Uterine smooth muscle cell (primary cell): ENCODE measurements at places on chromosomes 3 and 15. TPM values are rescaled to one million over a fixed set of nuclear protein-coding genes. Genes with fewer than 3 reads are reported as not detected.

The CCR8 gene
- not detected in 2 replicates for total RNA-seq

The UBP1 gene
- 60.6 and 61.0 TPM in 2 replicates for total RNA-seq

The ALDH1A2 gene
- 10.9 and 14.5 TPM in 2 replicates for total RNA-seq

The POLQ gene
- total RNA-seq, result 6.5 and 18.6 TPM in 2 replicates

The BOC gene
- total RNA-seq, result 16.6 and 21.1 TPM in 2 replicates

The GOLGA8S gene
- under 0.01 and 0.12 TPM in 2 replicates for total RNA-seq

The IL12A gene
- 3.4 and 4.1 TPM in 2 replicates for total RNA-seq

The CFAP91 gene
- 0.62 and 0.77 TPM in 2 replicates for total RNA-seq

The CFAP100 gene
- total RNA-seq, result not detected in 2 replicates

The LMAN1L gene
- 0.11 TPM in 1 of 2 replicates, not detected in the other for total RNA-seq

The TMEM207 gene
- total RNA-seq, result not detected in 2 replicates

The GHSR gene
- total RNA-seq, result 0.12 TPM in 1 of 2 replicates, not detected in the other

The NANOGP8 gene
- not detected in 2 replicates for total RNA-seq

The STRA6 gene
- total RNA-seq, result 3.9 and 4.5 TPM in 2 replicates

The MAPKBP1 gene
- total RNA-seq, result 32.2 and 36.5 TPM in 2 replicates

The MRAS gene
- total RNA-seq, result 39.2 and 73.6 TPM in 2 replicates

The GAP43 gene
- 0.50 and 1.5 TPM in 2 replicates for total RNA-seq

The ZFAND6 gene
- total RNA-seq, result 139 and 205 TPM in 2 replicates

The TCAIM gene
- 20.6 and 31.9 TPM in 2 replicates for total RNA-seq

The RAB6B gene
- 0.22 and 0.37 TPM in 2 replicates for total RNA-seq
